ENCODE measurements at places on chromosomes 7 and 10.

DNA sequence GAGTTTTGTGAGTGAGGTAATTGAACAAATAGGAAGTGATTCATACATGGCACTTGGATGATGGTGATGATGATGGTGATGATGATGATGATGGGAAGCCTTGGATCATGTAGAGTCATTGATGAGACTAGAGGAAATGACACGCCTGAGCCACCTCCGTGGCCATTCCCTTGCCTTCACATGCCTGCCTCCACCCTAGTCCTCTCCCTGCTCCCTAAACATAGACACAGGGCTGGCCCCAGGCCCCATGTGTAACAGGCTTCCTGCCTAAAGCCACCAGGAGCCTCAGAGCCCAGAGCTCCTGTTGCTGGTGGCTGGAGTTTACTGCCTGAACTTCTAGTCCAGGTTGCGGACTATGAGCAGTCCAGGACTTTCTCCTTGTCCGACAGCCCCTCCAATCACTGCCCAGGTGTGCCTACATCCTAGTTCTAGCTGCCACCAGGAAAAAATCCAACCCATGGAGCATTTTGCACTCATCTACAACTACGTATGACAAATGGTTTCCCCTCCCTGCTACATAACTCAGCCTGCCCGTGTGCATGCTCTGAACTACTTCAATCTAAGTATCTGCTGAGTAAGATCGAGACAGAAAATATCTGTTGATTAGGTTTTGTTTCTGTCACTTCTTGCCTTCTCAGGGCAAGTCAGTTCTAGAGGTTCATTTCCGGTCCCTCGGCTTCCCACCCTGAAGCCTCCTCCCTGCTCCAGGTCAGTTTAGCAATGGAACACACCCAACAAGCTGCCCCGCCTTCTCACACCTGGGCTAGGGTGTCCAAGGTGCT lies 35.5 kb upstream of the KDM7A start:
- no peak for DNase-seq

DNA sequence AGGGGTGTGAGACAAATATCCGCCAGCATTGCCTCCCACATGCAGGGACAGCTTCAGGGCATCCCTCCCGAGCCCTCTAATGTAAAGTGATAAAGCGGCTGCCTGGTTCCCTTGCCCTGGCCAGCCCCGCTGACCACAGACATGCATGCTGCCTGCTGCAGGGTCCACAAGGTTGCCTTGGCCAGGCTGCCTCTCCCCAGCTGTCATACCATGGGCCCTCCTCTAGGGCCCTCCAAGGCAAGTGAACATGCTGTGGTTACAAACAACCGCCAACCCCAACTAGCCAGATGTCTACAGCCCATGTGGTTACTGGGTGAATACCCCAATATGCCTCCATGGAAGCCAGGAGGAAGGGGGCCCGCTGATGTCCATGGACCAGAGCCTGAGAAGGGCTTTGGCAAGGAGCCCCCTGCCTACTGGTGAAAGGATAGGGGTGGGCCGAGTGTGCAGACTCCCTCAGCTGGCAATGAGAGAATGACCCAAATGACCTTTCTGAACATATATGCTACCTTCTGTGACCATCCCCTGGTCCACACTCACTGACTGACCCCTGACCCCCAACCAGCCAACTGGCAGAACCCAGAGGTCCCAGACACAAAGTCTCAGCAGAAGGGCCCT lies 37.4 kb downstream of the GRID1 start:
- DNase-seq = no peak

DNA sequence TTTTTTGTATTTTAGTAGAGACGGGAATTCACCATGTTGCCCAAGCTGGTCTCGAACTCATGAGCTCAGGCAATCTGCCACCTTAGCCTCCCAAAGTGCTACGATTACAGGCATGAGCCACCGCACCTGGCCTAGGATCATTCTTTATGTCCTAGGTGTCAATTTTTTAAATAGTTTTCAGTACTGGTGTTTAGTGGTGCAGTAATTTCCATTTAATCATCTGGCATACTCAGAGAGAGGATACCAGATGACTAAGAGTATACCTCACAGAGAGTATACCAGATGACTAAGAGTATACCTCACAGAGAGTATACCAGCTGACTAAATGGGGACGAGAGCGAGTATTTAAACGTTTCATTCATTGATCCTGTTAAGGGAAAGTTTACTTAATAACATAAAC lies 37.3 kb upstream of the TMEM248 start:
- DNase-seq = no peak

- no peak for DNase-seq
Measured at GRCh38 chr7:48274662-48275061, 103.4 kb downstream of the ABCA13 start.

GRCh38 chr10:132492323-132493025 lies 45.1 kb upstream of the INPP5A start:
- no peak for DNase-seq

- DNase-seq = no peak
Measured at GRCh38 chr7:106717955-106718871, 57.3 kb upstream of the CCDC71L start.

DNA sequence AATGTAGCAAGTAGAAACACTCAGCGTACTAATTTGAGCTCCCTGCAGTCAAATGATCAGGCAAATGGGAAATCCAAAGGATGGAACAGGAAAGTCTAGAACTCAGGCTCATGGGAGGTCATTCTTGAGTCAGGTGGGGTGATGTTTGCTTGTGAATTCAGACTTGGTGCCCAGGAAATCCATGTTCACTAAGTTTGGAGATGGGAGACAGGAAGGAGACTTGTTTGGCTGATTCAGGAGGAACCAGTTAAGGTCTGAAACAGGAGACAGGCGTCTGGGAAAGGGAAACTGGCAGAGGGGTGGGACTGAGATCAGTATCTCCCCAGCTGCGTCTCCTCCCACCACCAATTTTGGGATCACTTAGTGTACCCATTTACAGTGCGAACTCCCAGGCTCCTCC lies 38.4 kb upstream of the ZNF438 start:
- DNase-seq = no peak

DNA sequence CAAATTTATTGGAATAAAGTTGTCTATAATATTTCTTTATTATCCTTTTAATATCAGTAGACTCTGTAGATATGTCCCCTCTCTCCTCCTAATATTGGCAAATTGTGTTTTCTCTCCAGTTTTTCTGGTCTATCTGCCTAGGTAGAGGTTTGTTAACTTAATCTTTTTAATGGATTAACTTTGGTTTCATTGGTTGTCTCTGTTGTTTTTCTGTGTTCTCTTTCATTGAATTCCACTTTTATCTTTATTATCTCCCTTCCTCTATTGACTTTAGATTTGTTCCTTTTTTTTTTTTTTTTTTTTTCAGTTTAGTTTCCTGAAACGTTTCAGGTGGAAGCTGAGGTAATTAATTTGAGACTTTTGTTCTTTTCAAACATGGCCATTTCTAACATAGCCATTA lies 10.6 kb downstream of the PLEKHS1 start:
- DNase-seq = no peak

DNA sequence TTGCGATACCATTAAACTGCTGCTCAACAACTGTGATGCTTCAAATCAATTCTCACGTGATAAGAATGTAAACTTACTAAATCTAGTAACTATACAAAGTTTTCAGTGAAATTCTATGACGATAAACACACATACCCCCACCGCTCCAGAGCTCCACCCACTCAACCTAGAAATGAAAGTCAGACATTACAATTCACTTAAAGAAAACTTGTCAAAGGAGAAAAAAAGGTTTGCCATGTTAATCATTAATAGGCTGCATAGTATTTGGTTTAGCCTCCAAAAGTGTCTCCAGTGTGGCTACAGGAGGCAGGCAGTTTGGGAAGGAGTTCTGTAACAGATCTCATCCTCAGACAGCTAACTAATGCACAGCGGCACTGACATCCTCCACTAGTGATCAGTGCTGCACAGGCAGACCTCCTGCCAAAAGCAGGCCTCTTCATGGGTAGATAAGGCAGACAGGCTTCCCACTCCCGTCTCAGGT lies 3.1 kb downstream of the HERPUD2 start:
- no peak for DNase-seq

- no peak for DNase-seq
Measured at GRCh38 chr7:6299774-6300173, 27.4 kb upstream of the CYTH3 start.

DNA sequence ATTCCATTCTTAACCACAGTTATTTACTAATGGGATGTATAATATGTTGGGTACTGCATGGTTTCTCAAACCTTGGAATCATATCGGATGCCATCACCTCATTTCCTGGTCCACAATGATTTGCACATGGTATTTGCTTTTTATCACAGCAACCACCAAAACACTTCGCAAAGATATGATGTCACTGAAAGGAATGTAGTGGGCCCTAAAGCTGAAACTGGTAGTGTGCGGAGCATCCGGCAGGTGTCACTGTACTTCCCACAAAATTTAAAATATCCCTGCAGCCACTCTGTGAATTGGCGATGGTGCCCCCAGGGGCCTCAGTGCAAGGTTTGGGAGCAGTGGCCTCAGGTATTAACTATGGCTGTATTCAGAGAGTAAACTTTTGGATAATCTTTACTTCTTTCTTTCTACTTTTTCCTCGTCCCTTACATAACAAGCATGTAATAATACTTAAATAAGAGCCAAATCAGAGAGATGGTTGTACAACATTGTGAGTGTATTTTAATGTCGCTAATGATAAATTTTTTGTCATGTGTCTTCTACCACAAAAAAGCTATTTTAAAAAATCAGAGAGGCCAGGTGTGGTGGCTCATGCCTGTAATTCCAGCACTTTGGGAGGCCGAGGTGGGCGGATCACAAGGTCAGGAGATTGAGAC lies 66.2 kb downstream of the FAM241B start:
- peak; percentile 51 for DNase-seq

- no peak for DNase-seq
Measured at GRCh38 chr7:45686441-45687184, 112.4 kb downstream of the ADCY1 start.

DNA sequence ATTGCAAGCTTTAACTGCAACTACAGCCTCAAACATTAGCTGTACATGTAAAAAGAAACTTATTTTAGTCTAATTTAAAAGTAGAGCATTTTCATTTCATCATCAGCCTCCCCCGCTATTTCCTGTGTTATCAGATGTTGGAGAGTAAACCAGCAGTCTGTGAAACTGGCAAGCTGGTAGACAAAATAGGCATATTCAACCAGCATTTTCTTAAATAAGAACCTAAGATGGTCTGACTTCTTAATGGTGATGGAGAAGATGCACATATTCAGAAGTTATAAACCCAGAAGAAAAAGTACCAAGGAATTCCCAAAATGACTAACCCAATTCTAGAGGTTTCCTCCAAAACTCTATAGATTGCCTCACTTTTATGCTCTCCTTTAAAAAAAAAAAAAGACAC lies 24.9 kb downstream of the PIK3AP1 start:
- no peak for DNase-seq

DNA sequence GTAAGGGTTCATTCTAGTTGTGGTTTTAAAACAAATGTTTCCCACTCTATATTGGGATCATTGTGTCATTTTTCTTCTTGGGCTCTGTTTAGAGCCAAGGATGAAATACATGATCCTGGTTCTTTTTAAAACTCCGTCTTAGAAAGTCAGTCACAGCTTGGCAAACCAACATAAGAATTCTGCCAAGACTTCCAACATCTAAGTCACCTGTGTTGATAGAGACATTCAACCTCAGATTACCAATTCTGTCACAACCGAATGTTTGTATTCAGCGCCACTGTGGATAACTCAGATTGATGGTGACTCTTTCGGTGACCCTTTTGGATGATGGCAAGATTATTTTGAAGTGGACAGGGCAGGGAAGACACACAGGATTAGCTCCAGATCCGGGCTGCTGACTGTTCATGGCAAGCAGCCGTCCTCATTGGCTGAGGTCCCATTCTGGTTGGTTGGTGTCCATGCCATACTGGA lies 255.4 kb downstream of the ARHGAP21 start:
- DNase-seq = no peak

DNA sequence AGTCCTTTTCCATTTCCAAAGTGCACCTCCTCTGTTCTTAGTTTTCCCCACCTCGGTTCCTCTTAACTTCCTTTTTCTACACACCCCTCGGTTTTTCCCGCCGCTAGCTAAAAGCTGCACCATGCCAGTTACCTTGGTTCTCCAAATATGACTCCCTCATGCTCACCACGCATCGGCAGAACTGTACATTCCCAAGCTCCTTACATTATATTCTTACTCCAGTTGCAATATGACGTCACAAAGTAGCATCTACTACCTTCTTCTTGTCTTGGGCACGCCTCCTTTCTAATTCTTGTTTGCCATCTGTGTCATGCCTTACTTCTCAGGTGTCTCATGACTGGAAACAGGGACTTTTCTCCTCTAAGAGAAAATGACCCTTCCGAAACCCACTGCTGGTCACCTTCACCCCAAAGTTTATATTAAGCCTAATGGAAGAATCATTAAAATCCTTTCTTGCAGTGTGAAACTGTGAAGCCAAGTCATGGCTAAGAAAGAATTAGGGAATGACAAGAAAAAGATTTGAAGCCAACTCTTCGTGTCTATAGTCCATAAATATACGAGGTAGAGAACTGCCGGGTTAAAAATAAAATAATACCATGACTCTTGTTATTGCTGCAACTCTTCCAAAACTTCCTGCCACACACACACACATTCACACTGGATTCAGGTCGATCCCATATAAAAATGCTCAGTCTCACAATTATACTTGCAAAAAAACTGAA lies 1.7 kb downstream of the ESYT2 start:
- no peak for DNase-seq

GRCh38 chr10:1557081-1557480 lies 180.2 kb downstream of the ADARB2 start:
- DNase-seq = no peak

DNA sequence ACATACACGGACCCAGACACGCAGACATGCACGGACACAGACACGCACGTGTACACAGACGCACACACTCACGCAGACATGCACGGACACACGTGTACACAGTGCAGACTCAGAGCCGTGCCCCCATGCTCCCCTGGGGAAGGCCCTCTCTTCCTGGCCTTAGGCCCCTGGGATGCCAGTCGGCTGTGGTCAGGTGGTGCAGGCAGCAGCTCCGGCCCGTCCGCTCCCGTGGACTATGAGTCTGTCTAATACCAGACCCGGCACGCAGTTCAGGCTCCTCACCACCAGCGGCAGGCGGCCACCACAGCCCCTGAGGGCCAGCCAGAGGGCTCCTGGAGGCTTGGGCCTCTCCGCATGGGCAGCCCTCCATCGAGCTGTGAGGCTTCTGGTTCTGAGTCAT lies 52.0 kb upstream of the NKX6-2 start:
- no peak for DNase-seq

GRCh38 chr7:7577888-7578287 lies 11.2 kb downstream of the MIOS start:
- DNase-seq = no peak
